ENCODE measurements at places on chromosomes 12 and 14. TPM values are rescaled to one million over a fixed set of nuclear protein-coding genes. Genes with fewer than 3 reads are reported as not detected.

TRIM9 gene
- polyA plus RNA-seq: 1.6 TPM

CLEC1A gene
- 2.5 TPM for polyA plus RNA-seq

RPS29 gene
- 1,386 TPM for polyA plus RNA-seq

SLC17A8 gene
- 1.1 TPM for polyA plus RNA-seq

BDKRB1 gene
- polyA plus RNA-seq: 0.87 TPM

C12orf60 gene
- 4.6 TPM for polyA plus RNA-seq
